ENCODE measurements at places on chromosomes 2 and 18.

- no peak for DNase-seq
Measured at GRCh38 chr2:12487253-12488004, 229.3 kb upstream of the TRIB2 start.

- no peak for DNase-seq
Measured at GRCh38 chr18:50331691-50332090, 43.2 kb upstream of the SKA1 start.

DNA sequence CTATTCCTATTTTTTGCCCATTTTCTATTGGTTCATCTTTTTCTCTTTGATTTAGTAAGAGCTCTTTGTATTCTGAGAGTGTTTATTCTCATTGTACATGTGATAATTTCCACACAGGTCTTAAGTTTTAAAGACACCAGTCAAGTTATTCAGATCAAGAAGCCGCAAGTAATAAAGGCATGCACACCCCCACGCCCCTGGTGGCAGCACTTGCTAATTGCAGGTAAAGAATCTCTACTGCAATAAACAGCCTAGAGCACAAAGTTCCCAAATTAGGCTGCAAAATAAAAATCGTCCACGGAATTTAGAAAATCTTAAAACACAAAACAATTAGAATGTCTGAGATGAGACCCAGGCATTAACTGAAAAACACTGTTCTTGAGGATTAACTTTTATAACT lies 45.2 kb downstream of the ST3GAL5 start:
- DNase-seq, result no peak

DNA sequence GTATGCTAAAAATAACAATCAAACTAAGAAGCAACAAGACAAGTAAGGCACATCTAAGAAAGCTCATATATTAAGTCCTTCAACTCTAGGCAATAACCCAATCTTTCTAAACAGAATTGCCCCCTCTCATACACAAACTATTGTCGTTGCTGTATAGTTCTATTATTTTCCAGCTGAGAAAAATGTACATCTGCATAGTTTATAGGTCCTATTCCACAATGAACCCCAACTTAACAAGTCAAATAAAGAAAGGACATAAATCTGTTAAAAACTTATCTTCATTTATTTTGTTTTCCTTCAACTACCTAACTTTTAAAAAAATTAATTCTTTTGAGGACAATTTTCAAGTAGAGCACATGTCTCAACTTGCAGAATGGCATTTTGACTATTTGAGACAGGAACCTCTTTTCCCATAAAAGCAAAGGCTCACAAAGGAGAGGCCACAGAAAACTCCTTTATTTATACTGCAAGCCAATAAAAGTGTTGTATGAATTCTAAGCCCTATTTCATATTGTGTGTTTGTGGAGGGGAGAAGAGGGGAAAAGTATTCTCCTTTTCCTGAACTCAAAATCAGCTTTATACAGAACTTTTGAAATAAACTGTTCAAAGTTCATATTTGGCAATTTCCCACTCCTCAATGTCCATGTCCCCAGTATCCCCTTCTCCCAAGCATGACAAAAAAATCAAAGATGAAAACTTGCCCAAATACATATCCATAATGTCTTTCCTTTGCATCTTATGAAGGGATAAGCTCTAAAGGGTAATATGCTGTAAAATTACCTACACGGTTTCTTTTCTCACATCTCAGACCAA lies 37.4 kb downstream of the RTN4 start:
- no peak for DNase-seq

GRCh38 chr2:195500879-195501278 lies 156.1 kb upstream of the SLC39A10 start:
- DNase-seq, result no peak
